ENCODE measurements at places on chromosomes 5 and 9.
A peak's percentile ranks its signal among the peaks of the same experiment; 100 is the strongest.

GRCh38 chr5:139710319-139711066, 62.3 kb downstream of the CXXC5 start:
- DNase-seq, result peak; percentile 52

DNA sequence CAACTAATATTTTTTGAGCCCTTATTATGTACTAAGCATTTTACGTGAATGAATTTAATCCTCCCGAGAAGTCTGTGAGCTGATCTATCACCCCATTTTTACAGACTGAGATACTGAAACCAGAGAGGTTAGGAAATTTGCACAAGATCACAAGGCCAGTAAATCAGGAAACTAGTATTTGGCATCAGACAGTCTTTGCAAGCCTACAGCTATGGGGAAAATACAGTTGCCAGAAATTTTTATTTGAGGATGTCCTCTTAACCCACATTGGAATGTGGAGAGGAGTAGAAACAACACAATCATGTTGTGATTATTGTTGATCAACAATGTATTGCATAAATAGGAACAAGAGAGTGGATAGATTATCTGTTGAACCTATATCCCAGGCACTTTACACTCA, 2.3 kb upstream of the SLC46A2 start:
- DNase-seq, result no peak

DNA sequence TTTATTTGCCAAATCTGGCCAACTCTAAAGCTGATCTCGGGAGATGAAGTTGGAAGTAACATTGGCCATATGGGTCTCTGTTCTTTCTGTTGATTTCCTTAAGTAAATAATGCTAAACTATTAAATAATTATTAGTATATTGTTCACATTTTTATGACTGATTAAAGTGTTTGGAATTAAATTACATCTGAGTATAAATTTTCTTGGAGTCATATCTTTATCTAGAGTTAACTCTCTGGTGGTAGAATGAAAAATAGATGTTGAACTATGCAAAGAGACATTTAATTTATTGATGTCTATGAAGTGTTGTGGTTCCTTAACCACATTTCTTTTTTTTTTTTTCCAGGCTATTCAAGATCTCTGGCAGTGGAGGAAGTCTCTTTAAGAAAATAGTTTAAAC, 9.3 kb upstream of the FGF18 start:
- no peak for DNase-seq

GRCh38 chr5:125835293-125836172, 587.7 kb upstream of the GRAMD2B start:
- no peak for DNase-seq

GRCh38 chr5:37836235-37836591, 3.6 kb downstream of the GDNF start:
- no peak for DNase-seq

- DNase-seq, result no peak
Measured at GRCh38 chr9:124222109-124222508, 35.6 kb upstream of the NEK6 start.

DNA sequence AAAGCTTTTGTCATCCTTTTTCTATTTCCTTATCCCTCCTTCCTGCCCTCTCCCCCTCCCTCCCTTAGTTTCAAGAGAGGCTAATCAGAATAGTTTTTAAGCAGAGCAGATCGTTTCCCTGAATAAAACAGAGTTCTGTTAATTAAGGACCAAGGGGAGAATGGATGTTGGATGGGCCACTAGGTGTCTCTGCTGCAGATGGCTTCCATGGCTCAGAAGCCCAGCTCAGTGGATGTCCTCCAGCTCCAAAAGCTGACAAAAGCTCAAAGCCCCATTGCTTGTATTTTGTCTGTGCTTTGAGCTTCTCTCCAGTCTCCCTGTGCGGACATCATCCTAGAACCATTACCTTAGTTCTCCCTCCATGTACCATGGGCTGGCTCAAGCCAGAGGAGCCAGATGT, 21.0 kb upstream of the NPR3 start:
- DNase-seq, result no peak

DNA sequence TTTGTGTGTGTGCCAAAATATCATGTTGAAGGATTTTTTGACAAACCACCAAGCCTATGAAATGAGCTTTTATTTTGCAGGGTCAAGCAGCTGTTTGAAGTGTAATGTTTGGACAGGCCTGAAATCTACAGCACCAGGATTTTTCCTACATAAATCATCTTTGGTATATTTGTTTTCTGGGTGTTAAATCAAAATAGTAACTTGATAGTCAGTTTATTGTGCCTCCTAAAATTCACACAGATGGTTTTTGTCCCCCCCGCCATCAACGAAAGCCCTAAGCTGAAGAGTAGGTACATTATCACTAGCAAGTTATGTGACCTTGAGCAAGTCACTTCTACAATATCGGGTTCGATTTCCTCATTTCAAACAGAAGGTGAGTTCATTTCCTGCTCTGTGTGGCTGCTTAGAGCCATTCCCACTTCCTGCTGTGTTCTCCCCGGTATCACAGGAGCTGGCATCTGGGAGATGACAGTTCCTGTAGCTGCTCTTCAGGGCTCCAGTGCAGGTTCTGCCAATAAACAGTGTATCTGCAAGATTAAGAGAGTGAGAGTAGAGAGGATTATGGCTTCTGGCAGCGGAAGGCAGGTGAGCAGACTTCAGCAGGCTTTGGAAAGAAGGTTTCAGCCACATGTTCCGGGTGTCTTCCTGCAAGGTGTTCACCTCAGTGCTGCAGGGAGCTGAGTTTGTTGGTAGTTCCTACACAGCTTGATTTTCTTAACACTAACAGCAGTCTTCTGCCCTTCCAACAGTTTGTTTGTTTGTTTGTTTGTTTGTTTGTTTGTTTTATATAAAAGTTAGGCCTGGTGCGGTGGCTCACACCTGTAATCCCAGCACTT, 48.4 kb upstream of the GNE start:
- no peak for DNase-seq

DNA sequence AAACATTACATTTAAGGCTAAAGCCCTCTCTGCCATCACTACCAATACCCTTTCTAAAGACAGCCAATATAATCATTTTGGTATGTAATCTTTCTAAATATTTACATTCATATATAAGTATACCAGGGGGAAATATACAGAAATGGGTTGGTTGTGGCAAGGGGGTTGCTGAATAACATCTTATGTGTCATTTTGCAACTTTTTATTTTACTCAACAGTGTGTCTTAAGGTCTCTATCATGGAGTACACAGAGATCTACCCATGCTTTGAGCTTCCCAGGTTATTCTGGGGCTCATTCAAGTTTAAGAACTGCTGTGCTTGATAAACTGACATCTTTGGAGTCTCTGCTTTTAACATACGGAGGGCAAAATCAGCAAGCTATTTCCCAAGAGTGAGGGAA, 7.4 kb upstream of the FAT2 start:
- DNase-seq, result no peak

DNA sequence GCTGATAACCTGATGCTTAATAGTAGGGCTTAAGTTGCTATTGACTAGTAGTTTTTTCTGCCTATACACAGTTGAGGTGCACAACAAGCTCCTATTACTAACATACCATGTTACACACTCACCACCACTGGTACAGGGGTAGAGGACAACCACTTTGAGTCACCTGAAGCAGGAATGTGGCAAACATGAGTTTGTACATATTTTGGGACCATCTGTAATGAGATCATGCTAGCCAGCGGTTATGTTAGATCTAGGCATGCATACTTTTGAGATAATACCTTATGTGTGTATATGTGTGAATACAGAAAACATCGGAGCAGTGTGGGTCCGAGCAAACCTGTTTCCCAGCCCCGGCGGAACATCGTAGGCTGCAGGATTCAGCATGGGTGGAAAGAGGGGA, 72.8 kb upstream of the NXNL2 start:
- DNase-seq, result no peak

GRCh38 chr9:134591082-134591571, 50.5 kb upstream of the COL5A1 start:
- DNase-seq, result no peak

GRCh38 chr5:11324521-11325289, 563.7 kb upstream of the DAP start:
- no peak for DNase-seq

- no peak for DNase-seq
Measured at GRCh38 chr5:102777099-102777498, 22.0 kb downstream of the PAM start.

- DNase-seq, result no peak
Measured at GRCh38 chr5:55143624-55144023, 16.3 kb upstream of the GPX8 start.

DNA sequence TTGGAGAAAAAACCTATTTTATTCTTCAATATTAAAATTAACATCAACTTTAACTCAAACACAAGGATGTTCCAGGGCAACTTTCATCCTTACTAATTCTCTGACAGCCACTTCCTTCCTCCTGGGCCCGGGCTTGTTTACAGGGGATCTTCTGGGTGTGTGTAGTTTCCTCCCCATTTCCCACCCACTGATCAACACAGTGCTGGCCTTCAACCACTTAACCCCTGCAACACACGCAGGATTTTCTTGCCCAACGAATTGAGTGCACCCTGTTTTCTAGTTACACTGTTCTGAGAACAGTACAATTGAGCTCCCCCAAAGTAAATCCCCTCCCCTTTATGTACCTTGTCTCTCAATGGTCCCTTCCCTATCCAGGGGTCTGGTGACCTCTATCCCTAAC, 83.1 kb upstream of the RANBP3L start:
- DNase-seq, result no peak

- no peak for DNase-seq
Measured at GRCh38 chr9:112035166-112035826, 138.7 kb downstream of the UGCG start.

- peak; percentile 25 for DNase-seq
Measured at GRCh38 chr9:74771262-74771585, 116.5 kb downstream of the TRPM6 start.

- DNase-seq, result no peak
Measured at GRCh38 chr9:115289757-115290208, 171.8 kb upstream of the TNC start.

DNA sequence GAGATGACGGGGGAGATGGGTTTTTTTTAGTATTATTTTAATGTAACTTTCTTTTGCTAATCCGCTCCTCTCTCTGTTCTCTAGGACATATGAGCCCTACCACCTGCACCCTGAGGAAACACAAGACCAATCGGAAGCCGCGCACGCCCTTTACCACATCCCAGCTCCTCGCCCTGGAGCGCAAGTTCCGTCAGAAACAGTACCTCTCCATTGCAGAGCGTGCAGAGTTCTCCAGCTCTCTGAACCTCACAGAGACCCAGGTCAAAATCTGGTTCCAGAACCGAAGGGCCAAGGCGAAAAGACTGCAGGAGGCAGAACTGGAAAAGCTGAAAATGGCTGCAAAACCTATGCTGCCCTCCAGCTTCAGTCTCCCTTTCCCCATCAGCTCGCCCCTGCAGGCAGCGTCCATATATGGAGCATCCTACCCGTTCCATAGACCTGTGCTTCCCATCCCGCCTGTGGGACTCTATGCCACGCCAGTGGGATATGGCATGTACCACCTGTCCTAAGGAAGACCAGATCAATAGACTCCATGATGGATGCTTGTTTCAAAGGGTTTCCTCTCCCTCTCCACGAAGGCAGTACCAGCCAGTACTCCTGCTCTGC, 4.8 kb downstream of the MSX2 start:
- DNase-seq, result no peak

DNA sequence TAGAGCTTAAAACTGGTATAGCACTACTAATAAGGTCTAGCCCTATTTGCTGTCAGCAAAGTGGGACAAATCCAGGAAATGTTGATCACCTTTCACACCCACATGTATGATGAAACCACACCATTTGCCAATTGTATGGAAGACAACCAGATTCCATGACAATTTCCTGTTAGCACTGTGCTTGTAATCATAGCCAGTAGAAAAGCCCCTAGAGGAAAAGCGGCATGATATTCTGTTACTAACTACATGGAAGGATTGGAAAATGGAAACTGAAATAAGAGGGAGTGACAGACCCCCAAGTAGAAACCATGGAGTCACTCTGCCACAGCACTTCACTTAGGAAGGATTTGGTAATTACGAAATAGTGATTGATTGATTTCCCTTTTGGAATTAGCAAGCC, 923 bp downstream of the SPATA6L start:
- DNase-seq, result no peak

DNA sequence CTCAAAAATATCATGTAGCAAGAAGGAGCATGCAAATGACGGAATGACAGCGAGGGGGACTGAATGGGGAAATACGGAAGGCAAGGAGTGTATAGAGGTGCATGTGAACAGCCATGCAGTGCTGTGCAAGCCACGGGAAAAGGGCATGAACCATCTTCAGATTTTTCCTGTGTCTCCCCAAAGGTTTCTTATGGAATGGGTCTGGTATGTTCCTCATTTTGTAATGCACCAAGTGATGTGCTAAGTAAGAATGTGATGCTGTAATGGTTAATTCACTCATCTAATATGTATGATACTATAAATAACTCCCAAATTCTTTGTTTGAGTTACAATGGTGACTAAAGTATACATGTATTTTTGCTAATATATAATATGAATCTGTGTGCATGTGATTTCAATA, 99.0 kb upstream of the DAB2 start:
- no peak for DNase-seq

GRCh38 chr5:82601077-82601476, 322.9 kb upstream of the RPS23 start:
- no peak for DNase-seq

DNA sequence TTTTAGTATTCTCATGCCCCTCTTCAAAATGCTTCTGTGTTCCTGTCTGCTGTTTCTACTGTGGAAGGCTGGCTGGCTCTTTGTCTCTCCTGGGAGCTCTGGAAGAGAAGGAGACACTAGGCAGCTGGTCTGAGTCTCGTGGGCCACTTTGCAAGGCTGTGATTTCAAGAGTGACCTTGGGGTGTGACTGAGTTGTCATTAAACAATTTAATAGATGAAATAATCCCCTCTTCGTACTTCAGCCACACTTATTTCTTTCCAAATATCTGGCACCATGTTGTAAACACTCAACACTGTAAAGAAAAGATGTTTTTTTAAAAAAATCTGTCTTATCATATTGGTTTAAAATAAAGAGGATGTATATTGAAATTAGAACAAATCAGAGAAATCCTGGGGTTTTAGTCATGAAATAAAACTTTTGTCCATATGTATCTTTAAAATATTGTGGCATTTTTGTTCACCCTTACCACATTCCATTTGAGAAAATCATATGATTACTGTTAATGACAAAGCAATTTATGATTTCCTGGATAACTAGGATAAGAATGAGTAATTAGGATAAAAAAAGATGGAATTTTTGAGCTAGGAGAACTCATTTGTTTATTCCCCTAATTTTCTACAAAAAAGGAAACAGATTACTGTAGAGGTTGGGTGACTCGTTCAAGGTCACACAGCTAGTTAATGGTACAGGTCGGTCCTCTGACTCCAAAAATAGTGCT, 200.8 kb downstream of the MAT2B start:
- DNase-seq, result no peak

GRCh38 chr5:74067748-74068541, 441.9 kb downstream of the ARHGEF28 start:
- no peak for DNase-seq

GRCh38 chr5:172147857-172148256, 40.2 kb downstream of the STK10 start:
- DNase-seq, result no peak

All from stimulated activated CD4-positive, alpha-beta T cell treated with anti-CD3 and anti-CD28 coated beads, Interleukin-2, amount 100 ng/mL, for 24 hours (primary cell).